ENCODE measurements at places on chromosomes 7 and 10. TPM values are rescaled to one million over a fixed set of nuclear protein-coding genes. Genes with fewer than 3 reads are reported as not detected.

GRCh38 chr7:91811236-91811635, 69.3 kb downstream of the MTERF1 start:
- no peak for DNase-seq

DNA sequence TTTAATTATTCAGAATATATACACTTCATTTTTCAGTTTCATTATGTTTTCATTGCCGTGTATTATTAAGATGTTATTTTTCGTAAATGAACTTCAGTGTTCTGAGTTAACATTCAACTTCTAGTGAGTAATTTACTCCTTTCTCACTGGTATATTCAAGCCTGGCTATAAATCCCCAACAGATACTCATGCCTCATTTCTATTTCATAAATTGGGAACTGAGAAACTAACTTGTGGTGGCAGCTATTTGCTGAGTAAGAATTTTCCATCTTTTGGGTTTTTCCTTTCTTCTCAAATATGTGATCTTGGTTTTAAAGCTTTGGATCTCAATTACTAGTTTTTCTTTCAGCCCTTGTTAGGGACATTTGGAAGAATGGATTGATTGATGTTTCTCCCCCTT, 281.1 kb downstream of the CDK14 start:
- DNase-seq: no peak

- DNase-seq: no peak
These were observed 132.7 kb downstream of the PRPF18 start for GRCh38 chr10:13719425-13719824.

GRCh38 chr10:62043421-62044021, 142.0 kb downstream of the ARID5B start:
- no peak for DNase-seq

GRCh38 chr10:48466611-48467240, 138.1 kb downstream of the ARHGAP22 start:
- no peak for DNase-seq

- no peak for DNase-seq
These were observed 77.4 kb downstream of the HTR7 start for GRCh38 chr10:90780488-90780887.

GBX1 gene
- total RNA-seq: not detected

DNA sequence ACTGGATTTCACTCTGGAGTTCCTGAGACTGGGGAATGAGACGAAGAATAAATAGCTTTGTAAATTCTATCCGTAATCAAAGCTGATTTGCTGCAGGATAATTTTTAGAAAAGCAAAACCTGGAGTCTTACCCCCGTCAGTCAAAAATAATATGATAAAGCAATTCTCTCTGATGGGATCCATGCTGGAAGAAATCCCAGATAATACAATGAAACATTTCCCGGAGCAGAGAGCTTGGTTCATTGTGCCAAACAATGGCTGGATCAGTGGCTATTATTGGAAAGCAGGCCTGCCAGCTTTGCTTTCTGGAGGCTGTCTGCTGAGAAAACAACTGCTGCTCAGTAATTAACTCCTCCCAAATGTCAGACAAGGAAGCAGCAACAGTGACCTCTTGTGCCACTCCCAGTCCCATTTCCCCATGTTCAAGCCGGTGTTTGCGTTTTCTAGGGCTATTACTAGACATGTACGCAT, 609.4 kb upstream of the PCDH15 start:
- no peak for DNase-seq

NRG3 gene
- not detected for total RNA-seq

THSD7A gene
- total RNA-seq: 6.1 TPM

INMT gene
- 243 TPM for total RNA-seq

- no peak for DNase-seq
These were observed 55.0 kb downstream of the LRRC4 start for GRCh38 chr7:127976056-127976737.

MSMB gene
- not detected for total RNA-seq

EBLN1 gene
- total RNA-seq: not detected
